ENCODE measurements at places on chromosomes 12 and 14.
A peak's percentile ranks its signal among the peaks of the same experiment; 100 is the strongest.

DNA sequence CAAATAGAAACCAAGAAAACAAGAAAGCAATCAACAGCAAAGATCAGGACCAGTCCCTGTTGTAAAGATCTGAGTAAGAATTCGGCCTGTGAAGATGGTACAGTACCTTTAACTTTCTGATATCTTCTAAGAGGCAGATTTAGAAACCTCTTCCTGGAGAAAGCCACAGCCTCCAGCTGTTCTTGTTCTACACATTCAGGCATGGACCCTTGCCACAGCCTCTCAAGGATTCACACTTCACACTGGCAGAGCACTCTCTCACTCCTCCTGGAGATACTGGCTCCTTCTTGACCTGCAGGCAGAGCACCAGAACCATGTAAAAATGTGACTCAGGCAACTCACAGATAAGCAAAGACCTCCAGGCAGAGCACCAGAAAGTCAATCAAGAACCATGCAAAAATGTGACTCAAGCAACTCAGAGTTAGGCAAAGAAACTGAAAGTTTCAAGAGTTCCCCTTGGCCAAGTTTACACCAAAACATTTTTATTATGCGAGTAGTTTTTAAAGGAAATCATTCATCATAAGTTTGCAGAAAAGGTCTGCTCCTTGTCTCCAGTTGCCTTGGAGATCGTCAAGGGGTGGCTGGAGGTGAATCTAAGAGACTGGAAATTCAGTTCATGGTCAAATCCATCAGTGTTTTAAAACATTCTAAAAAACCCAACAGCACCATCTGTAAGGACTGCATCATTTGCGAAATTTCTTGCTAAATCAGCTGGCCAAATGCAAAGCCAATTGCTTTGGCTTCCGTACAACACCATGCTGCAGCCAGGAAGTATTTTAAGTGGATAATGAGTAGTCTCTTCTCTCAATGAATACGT is 119.3 kb upstream of the MDM1 start:
- no peak for DNase-seq

DNA sequence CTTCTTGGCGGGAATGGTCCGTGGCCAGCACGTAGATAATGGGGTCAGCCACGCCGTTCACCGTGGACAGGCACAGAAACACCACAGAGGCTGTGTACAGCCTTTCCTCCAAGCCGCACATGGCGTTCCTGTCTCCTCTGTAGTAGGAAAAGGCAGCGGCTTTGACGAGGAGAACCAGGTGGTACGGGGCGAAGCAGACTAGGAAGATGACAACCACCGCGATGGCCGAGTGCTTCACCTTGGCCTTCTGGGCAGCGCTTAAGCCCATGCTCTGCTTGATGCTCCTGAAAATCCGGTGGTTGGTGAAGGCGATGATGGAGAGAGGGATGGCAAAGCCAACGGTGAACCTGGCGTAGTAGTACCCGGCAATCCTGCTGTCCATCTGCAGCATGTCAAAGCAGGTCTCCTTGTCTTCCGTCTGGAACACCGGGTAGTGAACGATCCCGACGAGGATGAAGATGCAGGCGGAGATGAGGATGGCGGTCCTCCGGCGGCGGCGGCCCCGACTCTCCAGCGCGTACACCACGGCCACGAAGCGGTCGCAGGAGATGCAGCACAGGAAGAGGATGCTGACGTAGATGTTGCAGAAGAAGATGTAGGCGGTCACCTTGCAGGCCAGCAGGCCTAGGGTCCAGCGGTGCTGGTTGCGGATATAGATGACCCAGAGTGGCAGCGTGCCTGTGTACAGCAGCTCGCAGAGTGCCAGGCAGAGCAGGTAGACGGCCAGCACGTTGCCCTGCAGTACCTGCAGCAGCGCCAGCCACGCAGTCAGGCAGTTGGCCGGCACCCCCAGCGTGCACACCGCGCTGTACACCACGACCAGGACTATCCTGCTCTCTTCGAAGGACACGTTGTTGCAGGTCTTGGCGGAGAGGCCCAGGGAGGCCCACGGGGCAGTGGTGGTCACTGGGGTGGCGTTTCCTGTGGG is 13.8 kb downstream of the GPR132 start:
- no peak for DNase-seq

GRCh38 chr14:55893705-55894104 is 224.5 kb upstream of the PELI2 start:
- DNase-seq: no peak

GRCh38 chr14:22561661-22562579 is 27.1 kb downstream of the DAD1 start:
- peak; percentile 70 for DNase-seq

GRCh38 chr12:40819436-40820108 is 127.3 kb downstream of the CNTN1 start:
- no peak for DNase-seq

DNA sequence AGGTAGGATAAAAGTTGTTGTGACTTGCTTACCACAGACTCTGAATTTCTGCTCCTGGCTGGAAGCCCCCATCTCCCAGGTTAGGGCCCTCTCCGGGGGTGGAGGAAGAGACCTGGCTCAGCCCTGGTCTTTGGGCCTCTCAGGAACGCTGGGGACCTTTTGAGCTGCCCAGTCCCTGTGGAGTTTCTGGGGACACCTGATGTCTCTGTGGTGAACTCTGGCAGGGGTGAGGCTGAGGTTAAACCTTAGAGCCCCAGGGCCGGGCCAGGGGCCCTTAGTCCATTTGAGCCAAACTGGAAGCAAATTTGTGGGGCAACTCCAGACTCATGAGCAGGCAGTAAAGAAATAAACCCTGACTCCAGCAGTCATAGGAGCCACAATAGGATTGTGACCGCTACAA is 112.1 kb downstream of the ADGRD1 start:
- no peak for DNase-seq

DNA sequence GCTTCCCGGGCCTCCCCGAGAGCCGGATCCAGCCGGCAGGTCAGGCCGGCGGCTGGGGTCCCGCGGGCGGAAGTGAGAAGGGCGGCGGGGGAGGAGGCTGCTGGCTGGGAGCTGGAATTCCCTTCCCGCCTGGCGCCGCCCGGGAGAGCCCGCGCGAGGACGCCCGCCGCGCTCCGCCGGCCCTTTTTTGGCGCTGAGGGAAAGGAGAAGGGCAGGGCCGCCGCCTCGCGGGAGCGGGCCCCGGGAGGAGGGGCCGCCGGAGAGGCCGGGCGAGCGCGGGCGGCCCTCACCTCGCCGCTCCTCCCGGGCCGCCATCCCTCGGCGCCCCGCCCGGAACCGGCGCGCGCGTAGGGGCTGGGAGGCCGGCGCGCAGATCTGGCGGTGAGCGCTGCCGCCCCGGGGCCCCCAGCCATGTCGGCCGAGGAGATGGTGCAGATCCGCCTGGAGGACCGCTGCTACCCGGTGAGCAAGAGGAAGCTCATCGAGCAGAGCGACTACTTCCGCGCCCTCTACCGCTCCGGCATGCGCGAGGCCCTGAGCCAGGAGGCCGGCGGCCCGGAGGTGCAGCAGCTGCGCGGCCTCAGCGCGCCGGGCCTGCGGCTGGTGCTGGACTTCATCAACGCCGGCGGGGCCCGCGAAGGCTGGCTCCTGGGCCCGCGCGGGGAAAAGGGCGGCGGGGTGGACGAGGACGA is at the start of the genes KLHL42 and MANSC4:
TSS of gene KLHL42 (plus strand) at position 314 of the 692 bp plus-strand sequence. CDS start at position 412, 98 bp downstream.
TSS of gene MANSC4 (minus strand) at position 317 of the 692 bp plus-strand sequence. CDS start 8,960 bp downstream, outside the sequence.
- peak; percentile 35 for DNase-seq

GRCh38 chr12:57886542-57886941 is 40.0 kb upstream of the CTDSP2 start:
- no peak for DNase-seq

DNA sequence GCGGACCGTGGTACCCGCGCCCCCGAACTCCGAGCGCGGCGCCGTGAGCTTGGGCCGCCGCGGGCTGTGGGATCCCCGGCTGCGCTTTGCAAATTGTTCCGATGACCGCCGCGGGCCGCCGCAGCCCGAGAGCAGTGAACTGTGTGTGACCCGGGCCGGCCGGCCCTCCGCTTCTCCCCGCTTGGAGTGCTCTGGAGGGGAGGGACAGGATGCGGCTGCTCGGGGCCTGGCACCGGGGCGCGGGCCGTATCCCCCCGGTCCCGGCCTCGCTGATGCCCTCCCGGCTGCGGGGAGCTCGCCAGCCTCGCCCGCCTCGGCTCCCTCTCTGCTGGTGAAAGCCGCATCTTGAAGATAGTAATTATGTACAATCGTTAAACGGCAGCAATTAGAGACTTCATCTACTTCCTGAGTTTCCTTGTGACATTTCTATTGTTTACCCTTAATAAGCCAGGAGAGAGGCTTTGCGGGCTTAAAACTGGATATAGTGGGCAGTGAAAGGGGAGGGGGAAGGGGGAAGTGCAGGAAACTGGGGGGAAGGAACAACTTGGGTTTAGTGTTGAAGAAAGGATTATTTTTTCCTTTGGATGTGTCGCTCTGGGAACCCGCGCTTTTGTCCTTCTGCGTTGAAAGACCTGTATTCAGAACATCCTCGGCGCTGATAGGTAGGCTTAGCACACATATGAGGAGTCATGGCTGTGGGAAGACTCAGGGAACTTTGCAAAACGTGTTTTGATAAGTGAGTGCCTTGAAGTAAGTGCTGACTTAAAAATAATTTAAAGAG is 1.2 kb downstream of the PELI2 start:
- DNase-seq: no peak

GRCh38 chr14:61355892-61356325 is 34.5 kb downstream of the PRKCH start:
- DNase-seq: no peak

- DNase-seq: no peak
These were observed 72.3 kb downstream of the SLC4A8 start for GRCh38 chr12:51496895-51497294.

DNA sequence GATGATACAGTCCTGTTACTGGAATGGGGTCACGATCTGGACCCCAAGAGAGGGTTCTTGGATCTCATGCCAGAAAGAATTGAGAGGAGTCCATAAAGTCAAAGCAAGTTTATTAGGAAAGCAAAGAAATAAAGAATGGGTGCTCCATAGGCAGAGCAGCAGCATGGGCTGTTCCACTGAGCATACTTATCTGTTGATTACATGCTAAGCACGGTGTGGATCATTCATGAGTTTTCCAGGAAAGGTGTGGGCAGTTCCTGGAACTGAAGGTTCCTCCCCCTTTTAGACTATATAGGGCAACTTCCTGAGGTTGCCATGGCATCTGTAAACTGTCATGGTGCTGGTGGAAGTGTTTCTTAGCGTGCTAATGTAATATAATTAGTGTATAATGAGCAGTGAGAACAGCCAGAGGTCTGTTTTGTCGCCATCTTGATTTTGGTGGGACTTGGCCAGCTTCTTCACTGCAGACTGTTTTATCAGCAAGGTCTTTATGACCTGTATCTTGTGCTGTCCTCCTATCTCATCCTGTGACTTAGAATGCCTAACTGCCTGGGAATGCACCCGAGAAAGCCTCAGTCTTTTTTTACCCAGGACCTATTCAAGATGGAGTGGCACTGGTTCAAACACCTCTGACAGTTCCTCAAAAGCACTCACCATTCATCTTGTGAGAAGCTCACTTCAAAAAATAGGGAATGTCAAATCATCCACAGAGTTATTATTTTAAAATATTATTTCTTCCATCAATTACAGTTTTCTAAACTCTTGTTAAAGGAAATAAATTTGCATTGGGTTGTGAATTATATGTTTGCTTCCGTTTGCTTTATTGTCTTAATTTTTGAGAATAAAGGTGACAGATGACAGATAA is 1358.8 kb upstream of the TMEM132C start:
- no peak for DNase-seq

DNA sequence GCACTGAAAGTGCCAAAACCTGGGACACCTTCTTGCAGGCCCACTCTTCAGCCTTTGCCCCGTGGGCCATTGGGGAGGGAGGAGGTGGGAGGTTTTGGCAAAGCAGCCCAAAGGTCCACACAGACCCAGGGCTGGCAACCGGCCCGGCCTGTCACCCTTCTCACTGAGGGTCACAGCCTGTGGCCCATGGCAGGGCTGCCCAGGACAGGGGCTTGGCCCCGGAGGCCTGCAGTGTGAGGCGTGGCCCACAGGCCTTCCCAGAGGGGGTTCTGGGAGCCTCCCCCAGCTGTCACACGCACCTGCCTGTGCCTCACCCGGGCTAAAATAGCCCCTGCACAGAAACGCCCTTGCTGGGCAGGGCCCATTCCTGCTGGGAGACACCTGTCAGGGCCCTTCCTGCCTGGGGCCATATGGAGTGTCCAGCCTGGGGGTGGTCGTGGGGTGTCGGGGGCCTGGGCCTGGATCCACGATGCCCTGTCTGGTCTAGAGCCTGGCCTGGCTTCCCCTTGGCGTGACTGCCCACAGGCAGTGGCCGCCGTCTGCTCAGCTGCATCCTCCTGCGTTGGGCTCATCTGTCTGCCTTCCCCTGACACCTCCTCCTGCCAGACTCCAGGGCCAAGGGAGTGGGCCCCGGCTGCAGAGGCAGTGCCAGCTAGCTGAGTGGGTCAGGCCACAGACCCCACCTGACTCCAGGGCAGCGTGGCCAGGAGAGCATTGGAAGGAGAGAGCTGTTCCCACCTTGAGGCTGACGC is 19.2 kb downstream of the PACS2 start:
- no peak for DNase-seq

GRCh38 chr12:6909421-6910145 is 4.8 kb upstream of the ENO2 start:
- no peak for DNase-seq

- no peak for DNase-seq
These were observed 6.2 kb downstream of the KHNYN start for GRCh38 chr14:24435998-24436354.

DNA sequence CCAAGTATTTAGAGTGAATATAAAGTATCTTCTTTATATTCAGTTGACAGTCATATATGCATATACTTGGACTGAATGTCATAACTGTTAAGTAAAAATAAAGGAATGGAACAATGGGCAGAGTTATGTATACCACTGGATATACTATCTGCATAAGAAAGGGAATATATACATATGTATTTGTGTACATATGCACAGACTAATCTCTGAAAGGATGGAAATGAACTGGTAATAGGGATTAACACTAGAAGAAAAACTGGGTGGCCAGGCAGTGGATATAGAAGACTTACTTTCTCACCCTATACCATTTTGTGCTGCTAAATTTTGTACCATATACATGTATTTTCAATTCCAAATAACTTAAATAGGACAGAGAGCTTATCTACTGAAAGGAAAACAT is 200.1 kb downstream of the MED13L start:
- DNase-seq: no peak
